Kidney tubule cell (primary cell): ENCODE measurements at places on chromosomes 1 and 21.

GRCh38 chr1:183284086-183284485, 98.0 kb downstream of the LAMC2 start:
- no peak for DNase-seq

- peak; percentile 37 for DNase-seq
Observed at GRCh38 chr1:226100436-226101391, 38.2 kb downstream of the H3-3A start.

- peak; percentile 64 for DNase-seq
Observed at GRCh38 chr1:179036844-179037465, 11.3 kb downstream of the FAM20B start.

GRCh38 chr1:41862384-41863221, 56.1 kb downstream of the HIVEP3 start:
- peak; percentile 95 for DNase-seq

DNA sequence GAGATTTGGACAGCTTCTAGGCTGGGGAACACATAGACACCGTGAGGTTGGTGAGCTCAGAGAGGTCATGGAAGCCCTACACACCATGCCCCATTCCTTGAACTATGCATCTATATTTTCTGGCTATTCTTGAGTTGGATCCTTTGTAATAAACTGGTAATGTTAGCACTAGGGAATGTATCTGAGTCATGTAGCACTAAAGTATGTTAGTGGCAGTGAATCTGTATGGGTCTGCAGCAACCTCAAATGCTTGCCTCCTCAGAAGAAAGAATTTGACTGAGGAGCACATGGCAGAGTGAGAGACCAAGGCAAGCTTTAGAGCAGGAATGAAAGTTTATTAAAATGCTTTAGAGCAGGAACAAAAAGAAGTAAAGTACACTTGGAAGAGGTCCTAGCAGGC, 43.7 kb upstream of the LRRC7 start:
- DNase-seq: peak; percentile 21

GRCh38 chr21:32867597-32867996, 96.0 kb upstream of the PAXBP1 start:
- DNase-seq: peak; percentile 55

DNA sequence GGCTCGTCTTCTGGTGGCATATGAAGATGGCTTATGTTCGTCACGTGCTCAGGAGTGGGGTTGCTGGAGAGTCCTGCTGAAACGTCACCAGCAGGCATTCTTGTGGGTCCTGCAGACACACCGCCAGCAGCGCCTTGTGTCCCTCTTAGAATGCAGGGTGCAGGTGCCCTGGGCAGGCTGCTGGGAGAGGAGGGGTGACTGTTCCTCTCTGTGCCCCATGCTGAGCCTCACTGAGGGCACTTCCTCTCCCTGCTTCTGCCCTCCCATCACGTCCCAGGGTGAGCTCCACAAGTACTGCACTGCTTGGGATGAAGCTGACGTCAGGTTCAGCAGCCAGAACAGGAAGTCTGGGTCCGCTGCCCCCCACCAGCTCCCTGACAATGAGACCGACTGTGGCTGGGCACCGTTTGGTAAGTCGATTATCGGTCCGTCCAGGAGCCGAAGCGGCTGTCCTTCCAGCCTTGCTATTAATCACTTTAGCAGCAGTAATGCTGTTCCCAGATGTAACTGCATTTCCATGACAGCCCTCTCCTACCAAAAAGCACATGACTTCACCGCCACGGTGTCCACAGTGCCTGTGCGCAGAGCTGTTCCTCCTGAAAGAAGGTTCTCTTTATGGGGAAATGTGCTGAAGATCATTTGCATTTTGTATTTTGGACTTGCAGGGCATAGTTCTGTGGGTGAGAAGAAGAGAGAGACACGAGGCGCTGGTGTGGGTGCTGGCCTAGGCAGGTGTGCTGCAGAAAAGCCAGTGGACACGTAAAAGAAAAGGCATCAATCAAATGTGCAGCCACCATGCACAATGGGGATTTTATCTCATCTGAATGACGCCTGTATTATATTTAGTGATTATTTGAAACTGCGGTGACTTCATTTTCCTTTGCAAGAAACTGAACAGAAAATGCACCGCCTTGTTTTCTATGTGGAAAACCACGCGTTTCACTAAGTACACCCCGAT, 21.0 kb downstream of the SLC37A1 start:
- peak; percentile 55 for DNase-seq

GRCh38 chr1:51902456-51902855, 23.9 kb upstream of the NRDC start:
- no peak for DNase-seq

DNA sequence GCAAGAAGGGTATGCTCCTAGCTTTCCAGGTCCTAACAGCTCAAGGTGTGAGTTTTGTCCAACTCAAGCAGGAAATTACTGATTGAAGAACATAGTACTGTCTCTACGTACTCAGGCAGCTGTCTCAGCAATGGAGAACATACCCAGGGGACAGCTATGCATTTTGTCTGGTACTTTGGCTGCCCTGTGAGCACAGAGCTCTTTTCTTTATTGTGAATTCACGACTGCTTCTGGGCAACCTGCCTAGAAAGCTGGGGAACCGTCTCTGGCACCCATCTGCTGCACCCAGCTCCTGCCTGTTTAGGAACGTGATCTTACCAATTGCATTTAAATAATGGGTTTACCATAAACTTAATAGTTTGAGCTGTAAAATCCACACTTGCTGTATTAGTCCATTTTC, 258.1 kb downstream of the HHAT start:
- DNase-seq: no peak
